Calu3 (cell line): ENCODE measurements at places on chromosomes 11 and 22. TPM values are rescaled to one million over a fixed set of nuclear protein-coding genes. Genes with fewer than 3 reads are reported as not detected.

C11orf97 gene
- not detected in 2 replicates for total RNA-seq

PPP1CA gene
- total RNA-seq, result 179 and 180 TPM in 2 replicates

DNA sequence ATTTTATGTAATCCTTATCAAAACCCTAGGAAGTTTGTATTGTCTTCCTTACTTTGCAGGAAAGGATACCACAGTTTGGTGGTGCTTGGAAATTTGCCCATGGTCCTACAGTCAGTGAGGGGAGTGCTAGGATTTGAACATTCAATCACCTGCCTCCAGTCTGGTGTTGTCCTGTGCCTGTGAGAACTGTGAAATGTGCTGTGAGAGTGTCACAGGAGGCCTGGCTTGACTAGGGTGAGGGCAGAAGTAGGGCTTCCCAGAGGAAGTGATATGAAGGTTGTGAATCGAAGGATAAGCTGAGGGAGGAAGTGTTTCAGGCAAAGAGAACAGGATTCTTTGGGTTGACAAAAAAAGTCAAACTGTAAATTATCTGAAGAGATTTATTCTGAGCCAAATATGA is 424.4 kb downstream of the TMEM135 start:
- H3K36me3 ChIP-seq, result no peaks in the 10 kb centered on the region
- H3K27ac ChIP-seq, result no peak overlapping the region
- DNase-seq, result no peak
- H3K27me3 ChIP-seq, result peaks cover 20% of the 10 kb centered on the region
- H3K4me3 ChIP-seq, result no peak overlapping the region

DNA sequence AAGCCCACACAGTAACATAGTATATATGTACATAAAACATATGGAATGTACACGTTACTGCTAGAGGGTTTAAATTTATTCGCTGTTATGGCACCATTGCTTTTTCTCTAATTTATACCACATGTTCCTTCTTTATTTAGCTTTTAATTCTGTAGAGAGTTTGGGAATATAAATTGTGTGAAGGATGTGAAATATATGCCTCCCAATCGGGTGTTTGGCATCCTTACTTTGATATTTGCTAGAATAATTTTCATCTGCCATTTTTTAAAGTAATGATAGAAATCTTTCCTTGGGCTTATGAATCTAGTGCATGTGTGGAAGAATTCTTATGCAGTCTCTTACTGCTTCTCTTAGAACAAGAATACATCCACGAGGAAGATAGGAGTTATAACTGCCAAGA is 509.8 kb upstream of the RAG2 start:
- no peak for DNase-seq
- H3K4me1 ChIP-seq, result peaks cover 13% of the 10 kb centered on the region
- H3K36me3 ChIP-seq, result no peaks in the 10 kb centered on the region
- H3K27ac ChIP-seq, result no peak overlapping the region
- no peaks in the 10 kb centered on the region for H3K27me3 ChIP-seq

- no peak overlapping the region for H3K27ac ChIP-seq
- H3K4me1 ChIP-seq, result no peaks in the 10 kb centered on the region
- H3K27me3 ChIP-seq, result no peaks in the 10 kb centered on the region
- DNase-seq, result no peak
- peaks cover 5% of the 10 kb centered on the region for H3K36me3 ChIP-seq
- H3K4me3 ChIP-seq, result no peak overlapping the region
These were observed 37.0 kb downstream of the PC start for GRCh38 chr11:66920978-66921784.

DNA sequence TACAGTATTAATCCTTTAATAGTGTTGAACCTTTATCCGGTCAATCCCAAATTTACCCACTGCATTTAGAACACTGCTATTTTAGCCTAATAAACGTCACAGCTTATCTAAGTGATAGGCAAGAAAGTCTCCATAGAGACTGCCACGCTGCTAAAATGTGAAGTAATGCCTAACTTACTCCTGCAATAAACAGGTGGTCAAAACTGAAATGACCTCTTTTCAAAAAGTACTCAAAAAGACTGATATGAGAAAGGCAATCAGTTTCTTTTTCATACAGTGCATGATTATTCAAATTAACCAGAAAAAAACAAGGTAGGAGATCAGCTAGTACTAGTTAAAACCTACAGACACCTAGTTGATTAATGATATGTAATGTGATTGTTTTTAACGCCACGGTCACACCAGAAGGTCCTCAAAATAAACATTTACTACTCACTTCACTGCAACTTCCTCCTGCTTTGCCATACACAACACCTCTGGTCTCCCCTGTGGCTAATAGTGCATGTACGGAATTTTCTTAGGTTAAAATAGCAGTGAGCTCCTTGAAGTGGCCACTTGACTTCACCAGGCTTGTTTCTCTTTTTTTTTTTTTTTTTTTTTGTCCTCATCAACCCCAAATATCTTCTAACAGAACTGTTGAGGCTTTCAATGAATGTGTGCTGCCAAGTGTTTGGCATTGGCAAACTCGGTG is 8.8 kb downstream of the ATP5MG start:
- no peak for DNase-seq
- no peak overlapping the region for H3K27ac ChIP-seq
- H3K4me1 ChIP-seq, result no peaks in the 10 kb centered on the region

- H3K27ac ChIP-seq, result peak overlapping the region; percentile 86
- H3K27me3 ChIP-seq, result peaks cover 16% of the 10 kb centered on the region
- peak overlapping the region; percentile 93 for H3K4me3 ChIP-seq
- H3K36me3 ChIP-seq, result peaks cover 18% of the 10 kb centered on the region
These were observed 1.4 kb downstream of the ZFTA start for GRCh38 chr11:63767267-63767564.

DNA sequence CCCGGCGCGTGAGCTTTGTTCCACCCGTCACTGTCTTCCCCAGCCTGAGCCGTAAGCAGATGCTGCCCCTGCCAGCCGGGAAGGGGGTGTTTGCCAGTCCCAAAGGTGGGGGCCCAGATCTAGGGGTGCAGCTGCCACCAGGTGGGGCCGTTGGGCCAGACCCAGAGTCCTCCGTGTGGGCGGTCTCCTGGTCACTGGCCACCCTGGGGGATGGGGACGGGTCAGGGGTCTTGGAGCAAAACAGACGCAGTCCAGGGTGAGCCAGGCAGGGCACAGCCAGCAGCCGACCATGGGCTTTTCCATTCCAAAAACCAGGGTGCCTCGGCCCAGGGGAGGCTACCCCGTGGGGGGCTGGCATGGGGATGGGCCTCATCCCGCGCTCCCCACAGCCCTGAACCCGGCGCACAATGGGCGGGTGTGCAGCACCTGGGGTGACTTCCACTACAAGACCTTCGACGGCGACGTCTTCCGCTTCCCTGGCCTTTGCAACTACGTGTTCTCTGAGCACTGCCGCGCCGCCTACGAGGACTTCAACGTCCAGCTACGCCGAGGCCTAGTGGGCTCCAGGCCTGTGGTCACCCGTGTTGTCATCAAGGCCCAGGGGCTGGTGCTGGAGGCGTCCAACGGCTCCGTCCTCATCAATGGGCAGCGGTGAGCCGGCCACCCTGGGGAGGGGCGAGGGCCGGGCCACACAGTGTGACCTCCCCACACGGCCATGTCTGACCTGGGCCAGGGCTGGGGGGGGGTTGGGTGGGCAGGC is 3.5 kb downstream of the MUC5B start:
- peaks cover 9% of the 10 kb centered on the region for H3K36me3 ChIP-seq
- H3K27me3 ChIP-seq, result peaks cover 12% of the 10 kb centered on the region
- no peak overlapping the region for H3K27ac ChIP-seq
- peaks cover 16% of the 10 kb centered on the region for H3K4me1 ChIP-seq
- no peak for DNase-seq

- DNase-seq, result peak; percentile 48
- no peak overlapping the region for H3K27ac ChIP-seq
- H3K4me1 ChIP-seq, result peaks cover 31% of the 10 kb centered on the region
- H3K4me3 ChIP-seq, result no peak overlapping the region
These were observed 2.1 kb upstream of the DMC1 start for GRCh38 chr22:38572065-38572464.

GRCh38 chr11:9691865-9692264 is 28.0 kb downstream of the SWAP70 start:
- no peak for DNase-seq
- peaks cover 17% of the 10 kb centered on the region for H3K4me1 ChIP-seq
- no peaks in the 10 kb centered on the region for H3K27me3 ChIP-seq
- peak overlapping the region; percentile 24 for H3K27ac ChIP-seq

DNA sequence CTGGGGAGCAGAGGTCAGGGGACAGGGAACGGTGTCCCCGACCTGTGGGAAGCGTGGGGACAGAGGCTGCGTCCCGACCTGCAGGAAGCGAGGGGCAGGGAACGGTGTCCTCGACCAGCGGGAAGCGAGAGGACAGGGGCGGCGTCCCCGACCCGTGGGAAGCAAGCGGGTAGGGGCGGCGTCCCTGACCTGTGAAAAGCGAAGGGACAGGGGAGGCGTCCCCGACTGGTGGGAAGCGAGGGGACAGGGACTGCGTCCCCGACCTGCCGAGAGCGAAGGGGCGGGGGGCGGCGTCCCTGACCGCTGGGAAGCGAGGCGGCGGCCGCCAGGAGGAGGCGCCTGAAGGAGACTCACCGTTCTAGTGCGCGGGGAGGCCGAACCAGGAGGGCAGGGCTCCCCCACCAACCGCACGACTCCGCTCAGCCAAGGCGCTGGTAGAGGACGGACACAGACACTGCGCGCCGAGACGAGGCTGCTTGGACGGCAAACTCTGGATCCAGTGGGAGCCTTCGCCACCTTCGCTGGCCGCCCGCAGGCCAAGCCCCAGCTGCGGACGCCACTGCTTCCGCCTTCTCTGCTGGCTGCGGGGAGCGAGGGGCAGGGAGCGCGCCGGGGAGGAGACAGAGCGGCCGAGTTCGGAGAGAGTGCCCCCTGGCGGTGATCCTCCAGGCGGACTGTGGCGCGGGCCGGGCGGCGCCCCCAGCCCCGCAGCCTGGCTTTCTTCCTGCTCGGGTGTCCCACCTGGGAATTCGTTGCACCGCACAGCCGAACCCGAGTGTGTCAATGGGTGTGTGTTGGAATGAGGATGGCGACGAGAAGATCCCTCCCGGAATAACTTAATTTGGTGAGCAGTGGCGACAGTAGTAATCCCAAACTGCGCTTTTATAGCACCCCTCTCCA is at the start of gene TRAF6:
Gene TRAF6 (minus strand): TSS at position 579 of the 900 bp plus-strand sequence. CDS start 8,757 bp downstream, outside the sequence.
- peaks cover 21% of the 10 kb centered on the region for H3K27me3 ChIP-seq
- peaks cover 24% of the 10 kb centered on the region for H3K36me3 ChIP-seq
- peak within 1 kb of the TSS; percentile 93 for H3K4me3 ChIP-seq
- H3K4me1 ChIP-seq, result peaks cover 16% of the 10 kb centered on the region
- peak within 1 kb of the TSS; percentile 74 for H3K27ac ChIP-seq

GRCh38 chr11:14386895-14387480 is 28.0 kb upstream of the RRAS2 start:
- no peak for DNase-seq
- H3K4me1 ChIP-seq, result no peaks in the 10 kb centered on the region

DNA sequence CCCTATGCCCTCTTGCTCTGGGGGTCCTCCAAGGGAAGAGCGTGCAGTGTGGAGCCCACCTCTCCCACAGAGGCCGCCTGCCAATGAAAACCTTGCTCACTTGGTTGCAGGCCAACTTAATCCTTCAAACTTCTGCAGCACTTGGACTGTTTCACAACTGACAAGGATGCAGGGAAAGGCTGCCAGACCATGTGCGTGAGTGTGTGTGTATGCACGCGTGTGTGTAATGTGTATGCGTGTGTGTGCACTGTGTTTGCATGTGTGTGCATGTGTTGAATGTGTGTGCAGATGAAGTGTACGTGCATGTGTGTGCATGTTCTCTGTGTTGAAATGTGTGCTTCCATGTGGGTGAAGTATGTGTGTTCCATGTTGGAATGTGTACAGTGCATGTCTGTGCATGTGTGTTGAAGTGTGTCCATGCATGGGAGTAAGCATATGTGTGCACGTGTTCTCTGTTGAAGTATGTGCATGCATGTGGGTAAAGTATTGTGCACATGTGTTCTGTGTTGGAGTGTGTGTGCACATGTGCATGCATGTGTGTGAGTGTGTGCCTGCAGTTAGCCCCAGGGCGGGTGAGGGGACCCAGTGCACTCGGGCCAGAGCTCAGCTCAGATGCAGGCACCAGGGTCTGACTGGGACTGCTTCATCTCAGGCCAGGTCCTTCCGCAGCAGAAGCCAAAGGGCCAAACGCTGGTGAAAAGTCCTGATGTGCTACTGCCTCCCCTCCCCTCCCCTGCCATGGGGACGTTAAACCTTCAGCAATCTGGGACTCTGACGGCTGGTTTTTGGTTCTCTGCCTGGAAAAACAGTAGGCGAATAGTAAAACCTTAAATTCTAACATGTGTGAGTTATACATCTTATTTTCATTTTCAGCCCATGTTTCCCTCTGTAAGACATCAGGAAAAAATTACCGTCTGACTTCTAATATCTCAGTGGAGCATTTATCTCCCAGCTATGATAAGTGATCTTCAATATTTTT is 72.0 kb downstream of the FLI1 start:
- peaks cover 10% of the 10 kb centered on the region for H3K27me3 ChIP-seq
- H3K4me1 ChIP-seq, result no peaks in the 10 kb centered on the region
- no peak overlapping the region for H3K27ac ChIP-seq
- DNase-seq, result no peak

DNA sequence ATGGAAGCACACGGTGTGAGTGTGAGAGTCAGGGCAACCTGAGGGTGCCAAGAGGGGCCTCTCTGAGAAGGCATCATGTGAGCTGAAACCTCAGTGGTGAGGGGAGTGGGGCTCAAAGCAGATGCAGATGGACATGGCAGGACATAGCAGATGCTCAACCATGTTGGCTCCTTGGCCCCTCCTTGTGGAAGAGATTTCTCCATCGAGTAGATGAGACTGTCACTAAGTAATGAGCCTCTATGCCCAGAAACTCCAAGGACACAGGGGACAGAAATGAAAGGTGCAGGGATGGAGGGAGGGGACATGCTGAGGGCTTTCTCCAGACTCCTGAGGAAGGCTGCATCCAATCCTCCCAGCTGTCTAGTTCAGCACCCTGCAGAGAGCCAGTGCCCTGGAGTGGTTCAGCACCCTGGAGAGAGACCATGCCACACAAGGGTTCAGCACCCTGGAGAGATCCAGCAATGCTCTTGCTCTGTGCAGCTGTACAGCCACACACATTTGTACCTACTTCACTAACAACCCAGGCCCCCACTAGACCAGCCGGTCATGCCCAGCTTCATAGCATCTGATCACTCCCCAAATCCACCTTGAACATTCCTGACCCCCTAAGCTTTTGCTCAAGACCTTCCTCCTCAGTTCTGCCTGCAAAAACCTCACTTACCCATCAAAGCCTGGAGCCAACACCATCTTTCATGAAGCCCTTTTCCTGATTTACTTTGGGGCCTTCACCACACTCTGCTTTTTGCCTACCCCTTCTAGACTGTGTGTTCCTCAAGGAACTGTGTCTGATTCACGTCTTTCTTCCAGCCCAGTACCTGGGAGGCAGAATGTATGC is 252.0 kb downstream of the CTTN start:
- H3K27me3 ChIP-seq, result no peaks in the 10 kb centered on the region
- no peak overlapping the region for H3K27ac ChIP-seq
- H3K4me3 ChIP-seq, result no peak overlapping the region
- H3K4me1 ChIP-seq, result no peaks in the 10 kb centered on the region
- DNase-seq, result peak; percentile 76

DNA sequence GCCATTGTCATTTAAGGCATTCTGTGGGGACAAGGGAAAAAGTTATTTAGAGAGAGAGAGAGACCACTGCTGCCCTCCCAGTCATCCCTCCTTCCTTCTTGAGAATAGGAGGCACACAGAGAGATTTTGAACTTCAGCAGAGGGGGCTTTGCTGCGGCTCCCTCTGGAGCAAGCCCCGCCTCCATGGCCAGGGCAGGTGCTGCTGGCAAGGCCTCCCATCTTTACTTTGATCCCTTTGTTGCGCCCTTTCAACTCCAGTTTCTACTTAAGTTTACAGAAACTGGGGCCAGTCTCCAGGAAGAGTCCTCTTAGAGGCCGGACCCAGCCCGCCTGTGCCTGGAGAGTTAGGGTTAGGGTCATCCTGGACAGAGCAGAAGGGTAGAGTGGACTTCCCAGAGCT is 4.4 kb downstream of the OR8B8 start:
- H3K27me3 ChIP-seq, result peaks cover 24% of the 10 kb centered on the region
- H3K36me3 ChIP-seq, result no peaks in the 10 kb centered on the region
- DNase-seq, result no peak
- no peaks in the 10 kb centered on the region for H3K4me1 ChIP-seq
- H3K4me3 ChIP-seq, result no peak overlapping the region
